ENCODE measurements at places on chromosomes 6 and 20.

DNA sequence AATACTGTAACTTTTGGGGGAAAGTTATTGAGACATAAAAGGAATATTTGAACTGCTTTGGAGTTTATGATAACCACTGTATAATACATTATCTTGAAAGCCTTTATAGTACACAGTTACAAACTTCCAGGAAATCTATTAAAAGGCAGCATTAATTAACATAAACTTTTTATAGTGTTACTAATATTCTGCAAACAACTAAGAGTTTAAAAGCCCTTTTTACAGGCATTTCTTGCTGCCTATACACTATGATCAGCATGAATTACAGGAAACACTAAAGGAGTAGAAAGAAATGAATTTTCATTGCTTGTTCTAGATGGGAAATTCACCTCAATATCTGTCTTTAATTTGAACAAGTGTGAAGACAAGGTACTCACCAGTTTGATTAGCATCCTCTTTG is 252.3 kb upstream of the ZFP64 start:
- no peak for DNase-seq

DNA sequence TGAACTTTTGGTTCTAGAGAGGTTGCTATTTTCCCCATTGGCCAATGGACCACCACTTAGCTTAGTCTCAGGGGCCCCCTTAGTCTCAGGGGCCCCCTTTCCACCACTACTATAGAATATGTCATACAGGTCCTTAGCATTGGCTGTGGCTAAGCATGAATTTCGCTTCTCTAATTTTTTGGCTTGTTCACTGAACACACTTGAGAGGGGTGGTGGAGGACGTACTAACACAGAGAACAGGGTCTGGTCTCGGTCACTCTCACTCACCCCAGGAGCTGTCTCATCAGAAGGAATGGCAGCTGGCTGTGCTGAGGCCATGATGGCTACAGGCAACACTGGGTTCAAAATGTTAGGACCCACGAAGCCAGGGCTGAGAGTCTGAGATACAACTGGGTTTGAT is 30.3 kb downstream of the ZNF318 start:
- no peak for DNase-seq

DNA sequence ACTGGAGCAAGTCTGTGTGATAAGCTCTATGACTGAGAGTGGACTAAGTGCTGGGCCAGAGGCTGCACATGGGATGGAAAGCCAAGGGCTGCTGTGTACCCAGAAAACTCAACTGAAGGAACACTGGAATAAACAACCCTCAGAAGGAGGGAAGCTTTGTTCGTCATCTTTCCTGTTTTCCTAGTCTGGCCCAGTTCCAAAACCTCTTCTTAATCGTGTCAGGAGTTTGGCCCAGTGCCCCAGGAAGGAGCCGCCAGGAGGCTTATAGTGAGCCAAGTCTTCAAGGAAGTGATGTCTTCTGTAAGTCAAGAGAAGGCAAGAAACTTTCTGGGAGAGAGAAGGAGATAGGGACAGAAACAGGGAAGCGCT is 23.3 kb upstream of the TOP1 start:
- DNase-seq = no peak

DNA sequence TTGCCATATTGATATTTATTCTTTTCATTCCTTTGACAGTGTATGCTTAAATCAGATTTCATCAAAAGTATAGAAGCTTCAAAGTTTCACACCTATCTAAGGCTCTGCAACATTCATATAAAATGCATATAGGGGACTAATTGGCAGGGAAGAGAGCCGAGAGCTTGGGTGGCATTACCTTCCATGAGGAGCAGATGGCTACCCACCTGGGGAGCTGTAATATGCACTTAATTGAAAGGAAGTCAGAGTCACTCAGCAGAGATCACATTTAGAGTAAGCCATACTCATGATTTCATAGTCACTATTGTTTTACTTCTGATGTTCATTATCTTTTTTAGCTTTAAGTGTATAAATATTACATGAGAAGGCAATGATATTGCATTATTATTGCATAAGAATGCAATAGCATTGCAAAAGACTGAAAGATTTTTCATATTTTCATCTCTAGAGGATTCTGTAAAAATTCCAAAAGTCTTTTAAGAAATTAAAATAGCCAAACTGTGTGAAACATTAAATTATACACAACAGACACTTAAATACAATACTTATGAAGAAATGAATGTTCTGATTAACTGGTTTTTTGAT is 1305.2 kb downstream of the EPHA7 start:
- no peak for DNase-seq

DNA sequence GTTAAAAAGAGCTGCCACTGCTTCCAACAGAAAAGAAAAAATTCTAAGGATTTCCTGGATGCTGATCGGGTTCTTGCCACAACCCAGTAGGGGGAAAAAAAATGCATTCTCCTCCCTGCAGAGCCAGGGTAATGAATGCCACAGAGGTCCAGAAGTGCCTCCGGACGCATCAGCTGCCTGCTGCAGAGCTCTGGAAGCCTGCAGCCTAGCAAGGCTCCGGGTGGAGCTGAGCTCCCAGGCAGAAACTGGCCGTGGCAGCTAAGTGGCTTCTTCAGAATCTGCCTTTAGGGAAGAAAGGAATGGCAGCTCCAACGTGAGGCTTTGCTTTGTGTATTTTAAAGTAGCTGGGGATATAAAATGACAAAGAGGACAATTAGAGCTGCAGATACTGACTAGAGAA is 155.0 kb downstream of the CFAP61 start:
- DNase-seq = peak; percentile 69

- no peak for DNase-seq
Observed at GRCh38 chr6:38420207-38420606, 219.5 kb downstream of the BTBD9 start.

- DNase-seq = no peak
Observed at GRCh38 chr6:50826803-50827202, 8.1 kb downstream of the TFAP2B start.

DNA sequence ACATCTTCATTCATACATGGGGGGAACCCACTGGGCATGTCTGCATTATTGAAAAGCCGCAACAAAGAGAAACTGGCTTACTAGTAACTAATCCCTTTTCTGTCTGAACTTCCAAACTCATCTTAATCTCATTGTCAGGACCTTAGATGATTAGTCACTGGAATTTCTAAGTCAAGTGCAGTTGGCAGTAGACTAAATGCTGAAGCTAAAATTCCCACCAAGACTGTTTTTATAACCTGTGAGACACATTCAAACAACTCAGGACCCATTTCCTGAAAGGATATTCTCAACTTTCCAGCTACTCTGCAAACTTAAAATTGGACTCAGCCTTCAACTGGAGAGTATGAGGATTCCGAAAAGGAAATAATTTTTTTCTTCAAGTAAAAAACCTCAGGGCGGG is 94.8 kb upstream of the SCAF8 start:
- no peak for DNase-seq

All from ELF-1 (cell line).